ENCODE measurements at places on chromosomes 12 and 14. TPM values are rescaled to one million over a fixed set of nuclear protein-coding genes. Genes with fewer than 3 reads are reported as not detected.

DNA sequence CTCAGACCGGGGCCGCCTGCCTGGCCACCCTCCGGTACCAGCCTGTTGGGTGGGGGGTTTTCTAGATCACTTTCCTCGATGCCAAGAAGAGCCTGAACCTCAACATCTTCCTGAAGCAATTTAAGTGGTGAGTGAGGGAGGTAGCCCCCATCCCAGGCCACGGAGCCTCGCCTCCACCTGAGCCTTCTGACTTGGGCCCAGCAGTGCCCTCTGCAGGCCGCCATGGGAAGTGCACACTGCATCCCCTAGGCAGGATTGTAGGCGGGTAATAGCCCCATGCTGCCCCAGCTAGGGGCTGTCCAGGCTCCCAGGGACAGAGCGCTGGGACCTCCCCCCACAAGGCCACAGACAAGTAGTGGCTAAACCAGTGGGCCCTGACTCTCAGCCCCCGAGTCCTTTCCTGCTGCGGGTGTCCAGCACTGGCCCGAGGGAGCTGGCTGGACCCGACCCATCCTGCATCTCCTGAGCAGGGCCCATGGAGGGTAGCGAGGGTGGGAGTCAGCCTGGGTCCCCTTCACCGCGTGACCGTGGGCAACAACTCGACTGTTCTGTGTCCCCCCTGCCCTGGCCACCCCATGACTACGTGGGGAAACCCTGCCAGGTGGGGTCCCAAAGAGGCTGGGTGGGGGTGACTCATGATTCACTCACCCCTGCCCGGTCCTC is 15.3 kb upstream of the ADSS1 start:
- peak; percentile 75 for DNase-seq

The KRT80 gene
- 36.0 TPM for total RNA-seq

The KRT2 gene
- not detected for total RNA-seq

GRCh38 chr14:37138898-37139297 is 33.5 kb downstream of the SLC25A21 start:
- DNase-seq, result no peak

The LALBA gene
- total RNA-seq, result not detected

The C1S gene
- 21.9 TPM for total RNA-seq
